ENCODE measurements at places on chromosomes 12 and 14. TPM values are rescaled to one million over a fixed set of nuclear protein-coding genes. Genes with fewer than 3 reads are reported as not detected.

DNA sequence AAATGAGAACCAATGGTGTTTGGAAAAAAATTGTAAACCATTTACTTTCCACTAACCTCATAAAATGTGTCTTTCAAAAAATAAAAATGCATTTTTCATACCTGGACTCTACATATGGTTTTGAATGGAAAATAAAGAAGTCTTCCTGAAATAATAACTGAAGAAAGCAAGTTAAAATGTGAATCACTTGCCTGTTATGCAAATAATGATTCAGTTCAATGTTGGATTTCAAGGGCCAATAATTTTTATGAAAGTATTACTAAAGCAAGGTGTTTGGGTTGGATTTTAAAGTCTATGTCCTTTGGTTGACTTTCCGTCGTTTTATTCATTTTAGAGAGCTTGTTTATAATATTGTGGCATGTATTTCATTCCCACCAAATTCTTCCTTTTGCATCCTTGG lies 138.7 kb downstream of the CCDC91 start:
- DNase-seq: no peak

DNA sequence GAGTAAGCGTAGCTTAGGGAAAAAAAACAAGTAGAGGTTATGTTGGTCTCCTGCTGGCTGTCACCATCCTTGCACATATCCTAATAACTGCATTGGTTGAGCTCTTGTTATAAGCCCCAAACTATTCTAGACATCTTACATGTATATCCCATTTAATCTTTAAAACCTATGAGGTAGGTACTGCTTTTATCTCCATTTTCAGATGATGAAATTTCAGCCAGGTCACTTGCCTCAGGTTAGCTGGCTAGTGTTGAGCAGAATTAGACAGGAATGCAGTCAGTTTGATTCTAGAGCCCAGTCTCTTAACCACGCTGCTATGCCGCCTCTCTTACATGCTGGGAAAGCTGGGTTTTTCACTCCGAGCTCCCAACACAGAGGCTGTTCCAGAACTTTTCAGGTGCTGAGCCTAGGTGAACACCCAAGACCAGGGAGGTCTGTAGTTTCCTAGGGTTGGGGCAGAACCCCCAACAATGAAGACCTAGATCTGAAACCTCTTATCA lies 269.9 kb upstream of the RGS6 start:
- no peak for DNase-seq

The POMT2 gene
- 13.1 TPM for total RNA-seq

DNA sequence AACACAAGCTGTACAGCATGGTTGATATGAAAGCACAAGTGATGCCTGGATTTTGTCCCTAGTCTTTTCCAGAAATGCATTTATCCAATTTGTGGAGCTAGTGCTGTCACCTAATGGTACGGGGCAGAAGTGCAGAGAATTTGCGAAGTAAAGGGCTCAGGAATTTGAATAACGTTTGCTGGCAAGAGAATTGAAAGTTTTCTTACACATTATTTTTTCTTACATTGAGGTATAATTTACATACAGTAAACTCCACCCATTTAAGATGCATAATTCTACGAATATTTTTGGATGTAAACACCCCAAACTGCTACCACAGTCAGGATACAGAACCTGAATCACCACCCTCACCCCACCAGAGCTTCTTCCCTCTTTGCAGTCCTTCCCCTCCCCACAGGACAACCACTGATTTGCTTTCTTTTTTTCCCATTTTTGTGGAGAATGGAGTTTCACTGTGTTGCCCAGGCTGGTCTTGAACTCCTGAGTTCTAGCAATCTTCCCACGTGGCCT lies 3.5 kb downstream of the AICDA start:
- DNase-seq: peak; percentile 18

GRCh38 chr12:58533652-58534051 lies 386.7 kb downstream of the LRIG3 start:
- DNase-seq: no peak

- no peak for DNase-seq
These were observed 105.7 kb upstream of the RESF1 start for GRCh38 chr12:31853520-31853919.

DNA sequence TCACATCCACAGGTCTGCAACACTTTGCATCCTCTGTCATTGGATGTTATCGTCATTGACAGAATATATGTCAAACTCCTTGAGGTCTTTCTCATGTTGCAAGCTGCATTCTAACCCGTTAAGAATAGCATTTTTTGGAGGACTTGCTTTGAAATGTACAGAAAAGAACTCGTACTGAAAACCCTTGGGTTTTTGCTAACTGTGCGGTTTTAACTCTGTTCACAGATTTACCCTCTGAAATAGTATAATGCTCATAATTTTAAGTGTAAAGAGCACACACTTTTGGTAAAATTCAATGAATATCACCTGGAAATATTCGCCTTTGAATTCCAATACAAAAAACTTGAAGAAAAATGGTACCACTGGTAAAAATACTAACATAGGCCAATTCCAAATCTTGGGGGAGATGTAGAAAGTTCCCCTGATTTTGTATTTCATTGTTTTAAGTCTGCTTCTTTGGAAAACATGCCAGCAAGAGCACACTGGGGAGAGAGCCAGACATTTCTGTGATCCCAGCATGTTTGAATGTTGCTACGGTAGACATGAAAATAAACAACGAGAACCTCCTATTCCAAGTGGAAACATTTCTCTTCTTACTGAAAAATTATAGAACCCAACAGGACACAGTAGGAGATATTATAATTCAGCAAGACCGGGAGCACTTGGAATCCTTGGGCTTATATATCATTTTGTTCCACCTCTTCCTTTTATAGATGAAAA lies 446.0 kb downstream of the AEBP2 start:
- no peak for DNase-seq

The NGB gene
- total RNA-seq: not detected

The EP400 gene
- 45.5 TPM for total RNA-seq

- no peak for DNase-seq
These were observed 62.3 kb downstream of the PRKD1 start for GRCh38 chr14:29865299-29865698.

GRCh38 chr14:88804035-88804434 lies 11.3 kb upstream of the EML5 start:
- no peak for DNase-seq

DNA sequence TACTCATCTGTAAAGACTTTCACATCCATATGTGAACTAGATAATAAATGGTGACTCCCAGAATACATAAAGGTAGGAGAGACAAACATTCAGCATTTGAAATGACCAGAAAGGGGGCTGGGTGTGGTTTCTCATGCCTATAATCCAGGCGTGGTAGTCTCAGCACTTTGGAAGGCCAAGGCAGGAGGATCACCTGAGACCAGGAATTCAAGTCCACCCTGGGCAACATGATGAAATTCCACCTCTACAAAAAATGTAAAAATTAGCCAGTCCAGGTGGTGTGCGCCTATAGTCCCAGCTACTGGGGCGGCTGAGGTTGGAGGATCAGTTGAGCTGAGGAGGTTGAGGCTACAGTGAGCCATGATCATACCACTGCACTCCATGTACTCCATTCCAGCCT lies 4.1 kb upstream of the CS start:
- DNase-seq: no peak

DNA sequence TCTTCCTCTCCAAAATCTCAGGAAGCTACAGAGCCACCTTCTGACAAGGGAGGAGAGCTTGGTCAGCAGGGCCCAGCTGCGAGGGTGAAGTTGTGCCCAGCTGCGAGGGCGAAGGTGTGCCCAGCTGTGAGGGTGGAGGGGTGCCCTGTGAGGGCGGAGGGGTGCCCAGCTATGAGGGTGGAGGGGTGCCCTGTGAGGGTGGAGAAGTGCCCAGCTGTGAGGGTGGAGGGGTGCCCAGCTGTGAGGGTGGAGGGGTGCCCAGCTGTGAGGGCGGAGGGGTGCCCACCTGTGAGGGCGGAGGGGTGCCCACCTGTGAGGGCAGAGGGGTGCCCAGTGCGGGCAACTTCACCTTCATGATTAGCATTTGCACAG lies 20.4 kb upstream of the TTC7B start:
- DNase-seq: no peak

The WNT5B gene
- total RNA-seq: not detected

DNA sequence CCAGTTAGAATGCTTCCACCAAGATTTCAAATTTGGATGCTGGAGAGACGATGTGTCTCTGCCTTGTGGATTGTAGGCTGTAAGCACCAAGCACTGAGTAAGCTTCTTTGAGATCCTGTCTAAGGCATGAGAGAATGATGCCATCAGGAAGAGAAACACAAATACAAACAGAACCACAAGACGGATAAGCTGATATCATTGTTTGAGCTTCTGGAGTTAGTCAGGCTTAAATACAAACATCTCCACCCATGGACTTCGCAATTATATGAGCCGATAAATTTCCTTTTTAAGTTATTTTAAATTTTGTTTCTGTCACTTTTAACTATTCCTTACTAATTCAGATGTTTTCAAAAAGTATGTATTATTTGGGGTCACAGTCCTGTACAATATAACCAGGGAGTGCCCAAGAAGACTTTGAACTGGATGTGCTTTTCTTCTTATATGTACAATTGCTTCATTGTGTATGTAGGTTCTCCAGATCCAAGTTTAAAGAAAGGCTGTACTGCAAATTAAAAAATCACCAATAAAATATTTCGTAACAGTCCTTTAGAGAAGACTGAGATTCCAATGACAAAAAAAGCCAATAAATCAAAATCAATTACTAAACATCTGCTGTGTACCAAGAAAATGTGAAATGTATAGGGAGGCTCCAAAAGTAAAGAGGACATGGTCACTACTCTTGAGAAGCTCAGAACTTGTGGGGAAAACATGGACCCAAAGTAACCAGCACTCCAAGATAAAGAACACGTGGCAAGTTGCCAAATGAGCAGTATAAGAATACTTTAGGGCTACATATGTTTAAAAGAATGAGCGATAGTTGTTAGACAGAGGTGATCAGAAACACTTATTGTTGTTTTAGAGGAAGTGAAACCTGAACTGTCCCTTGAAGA lies 274.1 kb downstream of the ADAMTS20 start:
- no peak for DNase-seq

GRCh38 chr14:71583194-71583593 lies 349.0 kb upstream of the RGS6 start:
- DNase-seq: no peak

The SLC17A8 gene
- total RNA-seq: not detected

The KRT77 gene
- total RNA-seq: not detected

The GLIPR1L1 gene
- total RNA-seq: not detected

DNA sequence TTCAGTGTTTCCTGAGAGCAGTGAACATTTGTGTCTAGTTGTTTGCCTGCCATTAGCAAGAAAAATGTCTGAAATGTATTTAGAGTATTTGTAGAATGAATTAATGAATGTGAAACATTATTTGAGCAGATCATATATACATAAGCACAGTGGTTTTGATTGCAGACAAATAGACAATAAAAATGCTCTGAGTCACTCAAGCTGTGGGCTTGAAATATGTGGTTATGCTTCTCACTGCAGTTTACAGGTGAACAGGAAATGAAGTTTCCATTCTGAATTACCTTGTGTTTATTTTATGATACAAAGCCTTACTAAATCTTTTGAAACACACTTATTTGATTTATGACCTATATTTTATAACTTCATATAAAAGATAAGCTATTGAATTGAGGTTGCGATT lies 827.7 kb downstream of the TMTC2 start:
- DNase-seq: no peak

GRCh38 chr12:75437564-75437963 lies 43.0 kb upstream of the GLIPR1 start:
- no peak for DNase-seq

- DNase-seq: no peak
These were observed 45.6 kb downstream of the AACS start for GRCh38 chr12:125110641-125111360.

The PTCSC3 gene
- not detected for total RNA-seq

DNA sequence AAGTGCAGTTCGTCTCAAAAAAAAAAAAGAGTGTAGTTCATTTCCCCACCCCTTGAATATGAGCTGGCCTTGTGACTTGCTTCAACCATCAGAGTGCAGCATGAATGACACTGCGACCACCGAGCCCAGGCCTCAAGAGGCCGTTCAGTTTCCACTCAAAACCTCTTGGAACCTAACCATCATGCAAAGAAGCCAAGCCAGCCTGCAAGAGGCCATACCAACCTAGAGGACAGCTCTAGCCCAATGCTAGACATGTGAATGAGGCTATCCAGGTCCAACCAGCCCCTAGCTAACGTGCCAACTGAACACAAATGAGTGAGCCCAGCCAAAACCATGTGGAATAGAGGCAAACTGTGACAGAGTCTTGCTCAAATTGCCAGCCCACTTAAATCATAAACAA lies 29.7 kb downstream of the R3HDM2 start:
- DNase-seq: no peak

- no peak for DNase-seq
These were observed 8.5 kb downstream of the MYH6 start for GRCh38 chr14:23399591-23399990.

DNA sequence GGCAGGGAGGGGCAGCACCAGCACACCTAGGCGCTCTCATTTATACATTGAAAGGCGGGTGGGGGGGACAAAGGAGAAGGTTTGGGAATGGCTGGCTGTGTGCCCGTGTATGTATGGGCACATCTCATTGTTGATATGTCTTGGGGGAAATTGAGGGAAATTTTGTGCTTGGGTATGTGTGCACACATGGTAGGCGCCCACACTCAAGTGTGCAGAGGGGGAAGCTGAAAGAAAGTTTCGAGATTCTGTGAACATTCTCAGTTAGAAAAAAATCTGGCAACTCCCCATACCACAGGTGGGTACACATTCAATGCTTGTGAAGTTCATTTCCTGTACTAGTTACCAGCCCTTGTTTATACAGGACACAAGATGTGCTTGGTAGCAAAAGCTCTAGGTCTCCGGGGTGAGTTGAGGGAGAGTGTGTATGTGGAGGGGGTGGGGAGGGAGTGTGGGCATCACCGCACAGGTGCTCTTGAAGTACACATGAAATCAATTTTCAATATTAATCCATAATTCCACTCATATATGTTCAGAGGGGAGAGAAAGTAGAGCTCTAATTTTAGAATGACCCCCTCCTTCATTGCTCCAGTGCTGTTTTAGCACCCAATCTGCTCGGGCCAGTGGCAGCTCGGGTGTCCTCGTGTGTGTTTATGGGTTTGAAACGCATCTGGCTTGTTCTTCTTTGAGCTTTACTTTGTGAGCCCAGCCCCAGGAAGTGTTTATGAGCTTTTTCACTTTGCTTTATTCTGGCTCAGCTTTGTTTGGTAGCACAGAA lies 286.0 kb downstream of the ZFP36L1 start:
- peak; percentile 24 for DNase-seq

The PTPN6 gene
- 321 TPM for total RNA-seq

The PPP4R3A gene
- total RNA-seq: 96.4 TPM

The PMEL gene
- total RNA-seq: 0.94 TPM

- DNase-seq: no peak
These were observed 15.2 kb upstream of the CCDC175 start for GRCh38 chr14:59591641-59592370.

DNA sequence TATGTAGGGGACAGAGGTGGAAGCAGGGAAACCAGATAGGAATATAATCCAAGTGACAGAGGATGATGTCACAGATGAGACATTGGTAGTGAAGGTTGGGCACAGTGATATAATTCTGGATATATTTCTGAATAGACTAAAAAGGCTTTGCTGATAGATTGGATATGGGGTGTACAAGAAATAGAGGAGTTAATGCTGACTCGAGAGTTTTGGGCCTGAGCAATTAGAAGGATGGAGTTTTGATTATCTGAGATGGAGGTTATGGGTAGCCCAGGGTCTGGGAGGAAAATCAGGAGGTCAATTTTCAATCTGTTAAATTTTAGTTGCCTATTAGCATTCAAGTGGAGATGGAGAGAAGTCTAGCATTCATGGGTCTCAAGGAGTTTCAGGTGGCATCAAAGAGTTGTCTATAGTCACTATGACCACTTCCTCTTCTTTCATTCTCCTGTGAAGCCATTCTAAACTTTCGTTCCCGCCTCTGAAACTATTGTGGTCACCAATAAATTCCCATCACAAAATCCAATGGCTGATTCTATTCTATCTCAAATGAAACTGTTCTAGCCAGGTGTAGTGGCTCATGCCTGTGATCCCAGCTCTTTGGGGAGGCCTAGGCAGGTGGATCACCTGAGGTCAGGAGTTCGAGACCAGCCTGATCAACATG lies 10.6 kb upstream of the ANO6 start:
- DNase-seq: no peak
